ENCODE measurements at places on chromosomes 7 and 10.

DNA sequence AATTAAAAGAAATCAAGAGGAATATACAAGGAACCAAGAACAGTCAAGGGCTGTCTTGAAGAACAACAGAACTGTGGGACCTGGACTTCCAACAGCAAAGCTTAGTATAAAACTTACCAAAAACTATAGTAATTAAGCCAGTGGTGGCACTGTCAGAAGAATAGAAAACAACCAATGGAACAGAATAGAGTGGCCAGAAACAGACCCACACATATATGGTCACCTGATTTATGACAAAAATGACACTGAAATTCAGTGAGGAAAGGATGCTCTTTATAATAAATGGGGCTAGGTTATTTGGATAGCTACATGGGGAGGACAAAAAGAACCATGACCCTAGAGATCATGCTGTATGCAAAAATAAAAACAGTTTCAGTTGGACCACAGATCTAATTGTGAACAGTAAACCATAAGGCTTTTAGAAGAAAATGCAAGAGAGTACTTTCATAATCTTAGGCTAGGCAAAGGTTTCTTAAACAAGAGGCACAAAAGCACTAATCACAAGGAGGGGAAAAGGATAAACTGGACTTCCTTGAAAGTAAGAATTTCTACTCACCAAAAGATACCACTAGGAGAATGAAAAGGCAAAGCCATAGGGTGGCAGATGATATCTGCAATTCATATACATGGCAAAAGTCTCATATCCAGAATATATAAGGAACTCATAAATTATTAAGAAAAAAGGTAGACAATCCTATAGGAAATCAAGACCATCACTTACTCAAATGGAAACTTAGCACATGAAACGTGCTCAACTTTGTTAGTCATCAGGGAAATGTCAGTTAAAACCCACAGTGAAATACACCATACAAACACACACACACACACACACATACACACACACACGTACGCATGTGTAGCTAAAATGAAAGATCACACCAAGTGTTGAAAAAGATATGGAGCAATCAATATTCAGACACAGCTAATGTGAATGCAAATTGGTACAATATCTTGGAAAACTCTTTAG lies 20.8 kb downstream of the HYCC1 start:
- no peak for DNase-seq

- no peak for DNase-seq
Measured at GRCh38 chr10:124632566-124632965, 111.6 kb downstream of the FAM53B start.

DNA sequence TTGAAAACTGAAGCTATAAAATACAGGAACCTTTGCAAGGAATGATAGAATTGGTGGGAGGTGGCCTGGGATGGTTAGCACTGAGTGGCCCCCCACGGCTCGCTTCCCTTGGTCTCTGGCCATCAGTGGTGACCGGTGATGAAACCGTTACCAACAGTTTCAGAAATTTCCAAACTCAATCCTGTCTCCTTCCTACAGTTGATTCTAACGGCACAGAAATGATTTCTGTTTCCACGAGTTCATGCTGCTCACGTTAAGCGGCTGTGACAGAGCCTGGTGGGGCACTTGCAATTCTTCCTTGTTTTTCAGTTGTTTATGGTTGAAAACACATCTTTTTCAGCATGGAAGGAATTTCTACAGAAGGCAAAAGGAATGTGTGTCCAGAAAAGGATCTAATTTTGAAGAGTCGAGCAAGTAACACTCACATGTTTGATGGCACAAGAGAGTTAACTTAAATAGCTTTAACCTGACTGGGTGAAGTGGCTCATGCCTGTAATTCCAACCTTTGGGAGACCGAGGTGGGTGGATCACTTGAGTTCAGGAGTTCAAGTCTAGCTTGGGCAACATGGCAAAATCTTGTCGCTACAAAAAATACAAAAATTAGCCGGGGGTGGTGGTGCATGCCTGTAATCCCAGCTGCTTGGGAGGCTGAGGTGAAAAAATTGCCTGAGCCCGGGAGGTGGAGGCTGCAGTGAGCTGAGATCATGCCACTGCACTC lies 100.1 kb downstream of the DNAJB6 start:
- no peak for DNase-seq

GRCh38 chr10:3321123-3321522 lies 148.5 kb upstream of the PITRM1 start:
- no peak for DNase-seq

DNA sequence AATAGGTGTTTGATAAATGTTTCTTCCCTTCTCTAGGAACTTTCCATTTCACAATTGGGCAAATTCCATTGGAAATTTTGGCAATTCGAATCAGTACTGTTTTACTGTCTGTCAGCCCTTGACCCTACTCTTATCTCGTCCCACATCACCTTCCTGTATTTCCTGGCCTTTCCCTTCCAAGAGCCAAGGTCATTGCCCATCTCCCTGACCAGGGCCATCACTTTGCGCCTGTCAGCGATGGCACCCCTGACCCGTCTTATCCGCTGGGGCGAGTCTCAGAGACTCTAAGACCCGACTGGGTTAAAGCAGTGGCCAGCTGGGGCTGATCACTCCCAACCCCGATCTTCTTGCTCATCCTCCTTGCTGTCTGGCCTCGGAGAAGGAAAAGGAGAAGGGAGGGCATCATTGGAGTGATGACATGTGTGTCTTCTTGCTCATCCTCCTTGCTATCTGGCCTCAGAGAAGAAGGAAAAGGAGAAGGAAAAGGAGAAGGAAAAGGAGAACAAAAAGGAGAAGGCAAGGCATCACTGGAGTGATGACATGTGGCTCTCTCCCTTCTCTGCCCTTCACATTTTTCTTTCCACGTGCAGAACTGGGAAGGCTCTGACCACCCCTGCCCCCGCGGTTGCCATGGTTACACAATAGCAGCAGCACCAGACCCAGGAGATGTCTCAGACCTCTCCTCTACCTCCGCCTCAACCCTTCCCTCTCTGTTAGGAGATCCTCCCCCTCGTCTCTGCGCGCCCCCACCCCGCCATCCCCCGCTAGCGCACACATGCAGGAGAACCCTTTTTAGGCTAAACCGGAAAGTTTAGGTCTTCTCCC lies 2.0 kb downstream of the SEMA3D start:
- no peak for DNase-seq

DNA sequence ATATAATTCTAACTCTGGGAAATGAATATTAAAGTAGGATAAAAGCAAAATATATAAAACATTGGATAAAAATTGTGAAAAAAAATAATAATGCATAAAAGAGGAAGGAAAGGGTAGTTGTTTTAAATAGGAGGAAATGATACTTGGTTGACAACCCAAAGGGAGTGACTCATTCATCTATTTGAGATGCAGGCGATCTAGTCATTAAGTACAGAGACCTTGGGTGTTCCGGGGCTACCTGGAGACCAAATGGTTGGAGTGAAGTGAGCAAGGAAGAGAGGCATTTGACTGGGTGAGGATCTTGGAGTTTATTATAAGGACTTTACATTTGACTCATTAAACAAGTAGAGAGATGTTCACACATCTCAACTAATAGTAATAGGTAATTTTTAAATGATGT lies 111.0 kb downstream of the LRRTM3 start:
- DNase-seq: no peak

- DNase-seq: peak; percentile 14
Measured at GRCh38 chr10:118340486-118340885, 1.6 kb downstream of the FAM204A start.

GRCh38 chr10:62237506-62237905 lies 31.1 kb downstream of the RTKN2 start:
- DNase-seq: no peak

DNA sequence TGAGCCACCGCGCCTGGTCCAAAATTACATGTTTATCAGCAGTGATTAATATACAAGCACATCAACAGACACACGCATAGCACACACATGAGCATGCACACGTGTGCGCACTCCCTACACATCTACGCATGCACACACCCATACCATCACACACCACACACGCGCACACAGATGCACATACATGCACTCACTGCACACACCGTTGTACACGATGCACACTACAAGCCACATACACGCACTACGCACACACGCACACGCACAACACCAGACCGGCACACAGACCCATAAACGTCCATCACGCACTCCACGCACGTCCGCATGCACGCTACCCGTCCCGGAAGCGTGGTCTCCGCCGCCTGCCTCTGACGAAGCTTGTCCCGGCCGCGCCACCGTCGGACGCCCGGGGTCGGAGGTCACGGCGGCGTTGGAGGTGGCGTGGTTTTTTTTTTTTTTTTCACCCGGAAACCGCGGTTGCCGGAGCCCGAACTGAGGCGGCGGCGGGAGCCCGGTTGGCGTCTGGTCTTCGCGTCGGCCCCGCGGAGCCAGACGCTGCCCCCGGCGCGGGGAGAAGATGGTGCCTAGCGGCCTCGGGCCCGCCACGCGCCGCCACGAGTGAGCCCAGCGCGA lies at the start of gene TMEM248:
Gene TMEM248, plus strand, starts transcription at position 457 of the 627 bp plus-strand sequence. CDS start 20,641 bp downstream, outside the sequence.
- DNase-seq: peak; percentile 83

DNA sequence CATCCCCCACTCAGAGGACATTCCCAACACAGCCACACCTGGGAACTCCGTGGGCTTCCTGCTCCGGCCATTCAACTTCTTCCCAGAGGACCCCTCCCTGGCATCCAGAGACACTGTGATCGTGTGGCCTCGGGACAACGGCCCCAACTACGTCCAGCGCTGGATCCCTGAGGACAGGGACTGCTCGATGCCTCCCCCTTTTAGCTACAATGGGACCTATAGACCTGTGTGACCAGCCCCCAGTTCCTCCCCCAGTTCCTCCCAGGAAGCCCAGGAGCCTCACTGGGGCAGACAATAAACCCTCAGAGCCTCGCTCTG lies 8.6 kb downstream of the AOC1 start:
- no peak for DNase-seq

GRCh38 chr10:119976421-119976820 lies 83.9 kb downstream of the SEC23IP start:
- no peak for DNase-seq

GRCh38 chr10:31756101-31756728 lies 172.4 kb downstream of the ARHGAP12 start:
- DNase-seq: no peak

- no peak for DNase-seq
Measured at GRCh38 chr7:75690121-75690523, 48.6 kb downstream of the HIP1 start.

- no peak for DNase-seq
Measured at GRCh38 chr10:69218831-69219230, 1.3 kb upstream of the HKDC1 start.

DNA sequence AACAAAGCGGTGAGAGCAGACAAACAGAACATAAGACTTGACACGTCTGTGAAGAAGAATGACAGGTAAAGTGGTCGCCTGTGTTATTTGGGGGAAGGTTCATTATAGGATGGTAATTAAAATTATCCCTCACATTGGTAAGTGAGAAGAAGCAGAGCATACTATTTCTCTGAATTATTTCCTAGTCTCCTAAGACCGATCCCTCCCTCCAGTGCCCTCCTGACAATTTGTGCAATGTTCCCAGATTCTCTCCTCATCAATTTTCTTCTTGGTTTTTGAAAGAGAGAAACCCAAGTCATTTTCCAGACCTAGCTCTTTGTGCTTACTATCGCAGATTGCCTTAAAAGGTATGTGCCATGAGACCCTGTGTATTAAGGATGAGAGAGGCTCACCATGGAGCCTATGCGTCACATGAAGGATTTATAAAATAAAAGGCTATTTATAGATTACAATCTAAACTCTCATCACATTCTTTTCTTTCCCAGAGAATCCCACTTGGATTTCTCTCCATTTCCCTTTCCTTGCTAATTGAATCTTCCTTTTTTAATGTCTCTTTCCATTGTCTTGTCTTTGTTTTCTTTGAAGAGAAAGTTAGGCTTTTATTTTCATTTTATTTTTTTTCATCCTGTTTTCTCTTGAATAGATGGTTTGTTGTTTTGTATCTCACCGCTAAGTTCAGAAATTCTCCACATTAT lies 112.0 kb downstream of the PPP1R3A start:
- no peak for DNase-seq

GRCh38 chr7:128039544-128039953 lies 8.3 kb upstream of the LRRC4 start:
- no peak for DNase-seq

GRCh38 chr10:103507235-103508191 lies 14.0 kb downstream of the NEURL1 start:
- DNase-seq: no peak

DNA sequence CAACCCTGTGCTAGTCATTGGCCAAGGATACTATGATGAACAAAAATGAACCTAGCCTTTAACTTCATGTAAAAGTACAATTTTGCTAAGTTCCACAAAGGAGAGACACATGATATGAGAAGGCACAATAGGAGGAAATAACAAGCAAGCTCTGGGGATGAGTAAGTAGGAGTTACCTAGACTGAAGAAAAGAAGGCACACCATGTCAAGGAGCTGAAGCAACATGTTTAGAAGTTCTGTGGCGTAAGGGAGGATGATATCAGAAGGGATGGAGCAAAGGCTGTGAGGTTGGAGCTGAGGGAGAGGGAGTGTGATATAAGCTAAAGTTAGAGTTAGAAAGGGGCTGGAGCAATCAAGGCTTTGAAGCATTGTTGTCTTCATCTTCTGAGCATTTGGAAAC lies 25.6 kb downstream of the KIFBP start:
- peak; percentile 68 for DNase-seq

DNA sequence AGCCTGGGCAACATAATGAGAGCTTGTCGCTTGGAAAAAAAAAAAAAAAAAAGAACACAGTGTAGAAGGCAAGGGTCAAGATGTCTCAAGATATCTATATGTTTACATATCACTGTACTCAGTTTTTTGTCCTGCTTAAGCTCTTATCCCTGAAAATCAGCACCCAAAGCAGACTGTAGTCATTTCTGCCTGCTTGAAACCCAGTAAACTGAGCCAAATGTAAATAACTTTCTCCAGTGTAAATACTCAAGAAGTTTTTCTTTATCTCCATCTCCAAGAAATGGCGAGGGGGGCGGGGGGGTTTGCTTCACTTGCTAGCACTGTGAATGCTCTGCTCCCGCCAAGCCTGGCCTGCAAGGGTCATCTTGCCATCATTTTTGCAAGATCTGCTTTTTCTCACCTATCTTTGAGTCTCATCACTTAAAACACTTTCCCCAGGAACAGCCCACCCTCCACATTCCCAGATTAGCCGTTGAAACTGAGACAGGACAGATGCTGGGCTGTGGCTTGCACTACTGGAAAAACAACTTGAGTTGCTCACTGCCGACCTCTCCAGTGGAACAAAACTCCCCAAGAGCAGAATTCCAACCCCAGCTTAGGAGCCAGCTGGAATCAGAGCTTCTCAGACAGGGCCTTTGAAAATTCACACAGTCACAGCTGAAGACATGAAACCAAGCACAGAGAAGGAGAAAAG lies 54.6 kb downstream of the AFAP1L2 start:
- no peak for DNase-seq

GRCh38 chr10:72659694-72660093 lies 32.2 kb upstream of the MCU start:
- DNase-seq: no peak

GRCh38 chr7:148116829-148117403 lies 473.6 kb upstream of the C7orf33 start:
- DNase-seq: no peak

DNA sequence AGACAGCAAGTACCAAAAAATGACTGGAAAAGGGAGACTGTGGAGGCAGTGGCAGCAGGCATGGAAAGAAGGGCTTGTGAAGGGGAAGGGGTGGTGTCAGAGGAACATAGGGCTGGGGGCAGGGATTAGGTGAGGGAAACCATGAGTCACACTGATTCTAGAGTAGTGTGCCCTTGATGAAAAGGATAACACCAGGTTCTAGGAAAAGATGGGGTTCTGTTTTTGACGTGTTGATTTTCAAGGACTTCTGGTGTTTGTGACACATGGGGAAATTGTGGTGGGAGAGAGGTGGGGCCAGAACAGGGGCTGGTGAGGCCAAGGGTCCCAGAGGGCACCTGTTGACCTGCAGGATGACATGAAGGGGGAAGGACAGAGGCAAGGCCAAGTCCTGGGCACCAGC lies 57.1 kb downstream of the FIGNL1 start:
- no peak for DNase-seq
